AG10803 (cell line): ENCODE measurements at places on chromosomes 12 and 14.

GRCh38 chr14:80536456-80536855 is 325.2 kb upstream of the DIO2 start:
- DNase-seq, result no peak

DNA sequence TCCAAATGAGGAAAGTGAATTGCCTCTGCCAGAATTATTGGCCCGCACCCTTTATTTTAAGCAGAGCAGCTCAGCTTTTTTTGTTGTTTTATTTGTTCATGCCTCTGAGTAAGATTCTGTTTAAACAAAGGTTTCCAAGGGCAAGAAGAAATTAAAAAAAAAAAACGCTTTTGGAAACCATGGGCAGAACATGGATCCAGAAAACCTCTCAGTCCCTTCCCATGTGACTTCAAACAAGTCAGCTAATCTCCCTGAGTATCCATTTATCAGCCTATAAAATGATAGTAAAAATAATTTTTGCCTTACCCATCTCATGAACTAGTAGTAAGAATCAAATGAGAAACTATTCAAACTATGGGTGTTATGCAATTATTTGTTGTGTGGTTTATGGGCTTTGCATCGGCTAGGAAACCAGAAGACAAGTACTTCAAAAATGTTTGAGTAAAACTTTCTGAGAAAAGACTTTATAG is 27.6 kb downstream of the KITLG start:
- DNase-seq, result peak; percentile 93

DNA sequence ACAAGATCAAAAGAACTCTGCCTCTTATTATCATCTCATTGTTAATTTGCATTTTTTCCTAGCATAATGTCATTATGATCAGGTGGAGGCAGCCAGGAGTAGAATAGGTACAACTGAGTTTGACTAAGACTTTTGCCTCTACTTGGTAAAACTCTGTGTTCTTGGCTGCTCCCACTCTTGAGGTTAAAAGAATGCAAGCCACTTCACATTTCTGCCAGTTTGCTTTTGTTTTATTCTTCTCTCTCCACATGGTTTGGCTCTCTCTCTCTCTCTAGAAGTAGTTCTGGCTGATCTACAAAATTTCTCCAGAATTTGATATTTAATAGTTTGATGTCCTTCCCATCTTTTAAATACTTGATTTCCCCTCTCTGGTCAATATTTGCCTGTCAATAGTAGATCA is 170.7 kb upstream of the E2F7 start:
- peak; percentile 73 for DNase-seq

DNA sequence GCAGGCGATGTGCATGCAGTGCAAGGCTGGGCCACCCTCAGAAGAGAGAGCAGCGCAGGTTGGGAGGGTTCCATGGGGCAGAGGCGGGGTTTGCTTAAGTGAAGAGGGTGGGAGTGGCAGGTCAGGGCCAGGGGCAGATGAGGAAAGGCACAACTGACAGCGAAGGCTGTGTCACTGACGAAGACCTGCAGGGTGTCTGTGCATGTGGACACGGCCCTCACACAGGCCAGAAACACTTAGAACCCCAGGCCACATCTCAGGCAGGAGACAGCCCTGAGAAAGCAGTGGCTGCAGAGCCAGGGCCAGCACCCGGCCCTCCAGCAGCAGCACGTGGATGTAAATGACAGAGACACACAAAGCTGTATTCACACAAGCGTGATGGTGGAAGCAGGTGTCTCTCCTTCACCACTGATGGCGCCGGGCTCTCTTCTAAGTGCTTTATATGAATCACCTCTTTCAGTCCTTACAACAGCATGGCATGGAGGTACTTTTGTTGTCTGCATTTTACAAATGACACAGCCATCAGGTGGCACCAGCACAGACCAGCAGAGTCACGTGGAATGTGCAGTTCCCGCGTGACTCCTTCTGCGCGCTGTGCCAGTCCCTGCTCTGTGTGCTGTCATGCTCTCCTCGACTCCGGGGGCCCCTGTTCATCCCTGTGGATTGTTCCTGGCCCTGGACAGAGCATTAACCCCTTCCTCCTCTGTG is 54.6 kb downstream of the TSPAN11 start:
- DNase-seq, result no peak

- DNase-seq, result no peak
Observed at GRCh38 chr14:98198385-98198784, 1073.6 kb downstream of the BCL11B start.

DNA sequence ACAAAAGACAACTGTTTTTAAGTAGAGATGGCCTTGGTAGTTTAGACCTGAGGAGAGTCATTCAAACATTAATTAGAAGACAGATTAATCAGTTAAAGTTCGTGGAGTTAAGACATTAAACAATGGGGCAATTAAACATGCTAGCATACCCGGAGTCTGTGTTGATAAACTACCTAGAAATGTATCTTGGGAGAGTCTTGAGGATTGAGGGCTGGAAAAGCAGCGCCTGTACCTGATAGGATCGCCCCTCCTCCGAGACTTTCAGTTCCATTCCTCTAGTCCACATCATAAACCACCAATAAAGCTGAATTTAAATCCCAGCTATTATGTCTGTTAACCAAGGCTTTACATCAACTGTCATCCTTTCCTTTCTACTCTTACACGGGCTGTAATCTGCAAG is 1.0 kb upstream of the KRAS start:
- no peak for DNase-seq

DNA sequence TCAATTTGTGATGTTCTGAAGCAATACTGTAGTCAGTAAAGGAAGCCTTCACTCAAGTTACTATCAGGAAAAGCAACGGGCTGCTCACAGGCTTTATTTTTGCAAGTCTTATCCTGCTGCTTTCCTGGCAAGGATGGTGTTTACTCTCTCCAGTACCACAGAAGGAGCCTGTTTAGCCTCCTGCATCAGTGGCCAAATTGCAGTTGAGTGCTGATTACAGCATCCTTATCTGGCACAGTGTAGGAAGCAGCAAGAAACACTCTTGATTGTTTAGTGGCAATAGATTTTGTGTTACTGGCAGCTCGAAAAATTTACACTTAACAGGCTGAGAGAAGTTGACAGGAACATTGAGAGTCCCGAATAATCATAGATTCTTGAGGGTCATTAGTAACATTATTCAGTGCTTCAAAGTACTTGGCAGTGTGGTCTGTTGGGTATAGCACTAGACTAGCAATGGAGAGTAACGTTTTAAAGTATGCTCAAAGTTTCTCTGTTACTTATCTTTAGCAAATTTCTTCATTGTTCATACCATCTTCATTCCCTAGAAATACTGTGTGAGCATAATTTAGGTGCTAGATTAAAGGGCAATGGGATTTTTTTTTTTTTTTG is 11.7 kb downstream of the TULP3 start:
- peak; percentile 38 for DNase-seq

DNA sequence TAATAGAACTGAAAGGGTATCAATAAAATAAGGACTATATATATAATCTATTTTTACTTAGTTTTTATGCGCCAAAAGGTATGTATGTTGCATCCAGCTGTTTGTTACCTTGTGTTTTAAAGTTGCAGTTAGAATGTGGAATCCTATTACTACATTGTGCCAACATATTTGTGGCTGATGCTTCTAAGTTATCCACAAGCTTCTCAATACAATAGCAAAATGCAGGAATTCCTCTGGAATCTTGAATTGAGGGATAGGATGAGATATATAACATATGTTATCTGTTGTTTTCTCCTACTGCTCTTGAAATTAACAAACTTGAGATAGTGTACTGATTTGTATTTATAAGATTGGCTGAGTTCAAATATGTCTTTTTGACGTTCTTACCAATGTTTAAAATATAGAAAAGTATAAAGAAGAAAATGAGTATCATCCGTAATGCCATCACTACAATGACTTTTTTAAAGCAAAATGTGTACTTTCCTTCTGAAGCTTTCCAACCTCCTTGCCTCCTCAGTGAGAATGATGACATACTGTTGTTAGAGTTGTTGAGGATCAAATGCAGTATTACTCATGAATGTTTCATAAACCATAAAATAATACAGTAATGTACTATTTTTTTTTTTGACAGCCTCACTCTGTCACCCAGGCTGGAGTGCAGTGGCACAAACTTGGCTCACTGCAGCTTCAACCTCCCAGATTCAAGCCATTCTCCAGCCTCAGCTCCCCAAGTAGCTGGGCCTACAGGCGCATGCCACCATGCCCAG is 6.6 kb downstream of the RAP1B start:
- DNase-seq, result peak; percentile 77

- no peak for DNase-seq
Observed at GRCh38 chr12:41452838-41453407, 264.8 kb downstream of the PDZRN4 start.

DNA sequence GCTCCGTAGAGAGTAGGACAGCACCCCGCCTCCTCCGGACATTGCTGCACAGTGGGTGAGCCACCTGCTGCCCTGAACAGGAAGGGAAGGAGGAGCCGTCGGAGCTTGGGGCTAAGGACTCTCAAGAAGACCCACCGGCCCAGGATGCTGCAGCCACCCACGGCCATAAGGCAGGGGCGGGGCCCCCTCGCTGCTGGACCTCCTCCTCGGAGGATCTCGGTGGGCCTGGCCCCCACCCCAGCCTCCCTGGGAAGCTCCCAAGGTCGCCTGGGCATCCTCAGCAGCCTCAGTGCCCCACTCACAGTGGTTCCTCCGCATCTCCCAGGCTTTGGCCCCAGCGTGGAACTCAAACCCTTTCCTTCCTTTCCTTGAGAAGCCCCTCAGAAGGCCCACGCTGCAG is 68.6 kb upstream of the DIO3 start:
- DNase-seq, result no peak

- DNase-seq, result no peak
Observed at GRCh38 chr12:3771853-3772252, 18.9 kb upstream of the CRACR2A start.

GRCh38 chr14:28083389-28083788 is 683.2 kb upstream of the FOXG1 start:
- no peak for DNase-seq

DNA sequence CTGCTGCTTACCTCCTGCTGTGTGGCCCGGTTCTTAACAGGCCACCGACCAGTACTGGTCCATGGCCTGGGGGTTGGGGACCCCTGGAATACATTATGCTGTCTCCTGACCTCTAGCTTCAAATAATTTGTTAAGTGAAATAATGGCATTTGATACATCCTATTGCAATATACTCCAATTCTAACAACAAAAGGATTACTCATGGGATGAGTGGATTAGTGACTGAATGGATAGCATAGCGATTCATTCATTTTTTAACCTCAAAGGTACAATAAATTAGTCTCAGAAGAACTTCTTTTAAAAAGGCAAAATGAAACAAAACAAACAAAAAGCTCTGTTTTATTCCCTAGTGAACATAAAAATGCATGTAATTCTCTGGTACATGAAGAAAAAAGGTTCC is 147.9 kb upstream of the PKP2 start:
- no peak for DNase-seq

- no peak for DNase-seq
Observed at GRCh38 chr12:66898700-66899469, 220.0 kb upstream of the GRIP1 start.

- no peak for DNase-seq
Observed at GRCh38 chr12:27319848-27320247, 12.8 kb upstream of the BMAL2 start.

GRCh38 chr14:101881426-101881825 is 82.9 kb upstream of the DYNC1H1 start:
- no peak for DNase-seq
